ENCODE measurements at places on chromosomes 3 and 15.

DNA sequence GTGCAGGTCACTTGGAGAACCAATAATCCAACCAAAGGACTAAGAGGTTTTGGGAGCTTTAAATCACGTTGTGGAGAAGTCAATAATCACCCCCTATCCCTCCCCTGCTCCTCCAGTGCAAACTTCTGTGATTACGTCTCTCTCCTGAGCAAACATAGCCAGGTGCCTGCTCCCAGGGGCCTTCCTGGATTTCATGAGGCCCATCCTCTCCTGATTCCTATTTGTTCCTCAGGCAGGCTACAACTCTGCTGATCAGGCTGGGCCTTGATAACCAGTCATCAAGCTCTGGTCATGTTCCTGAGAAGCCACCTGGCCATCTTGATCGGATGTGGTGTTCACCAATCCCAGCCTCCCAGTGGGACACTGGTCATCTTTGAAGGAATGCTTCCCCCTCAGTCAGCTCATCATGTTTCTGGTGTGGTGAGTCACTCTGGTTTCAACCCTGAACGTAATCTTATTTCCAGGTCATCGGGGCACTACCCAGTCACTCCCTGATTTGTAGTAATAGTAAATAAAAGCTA is 2.9 kb upstream of the ZNF710 start:
- no peak for DNase-seq
- H3K27ac ChIP-seq, result no peak overlapping the region

DNA sequence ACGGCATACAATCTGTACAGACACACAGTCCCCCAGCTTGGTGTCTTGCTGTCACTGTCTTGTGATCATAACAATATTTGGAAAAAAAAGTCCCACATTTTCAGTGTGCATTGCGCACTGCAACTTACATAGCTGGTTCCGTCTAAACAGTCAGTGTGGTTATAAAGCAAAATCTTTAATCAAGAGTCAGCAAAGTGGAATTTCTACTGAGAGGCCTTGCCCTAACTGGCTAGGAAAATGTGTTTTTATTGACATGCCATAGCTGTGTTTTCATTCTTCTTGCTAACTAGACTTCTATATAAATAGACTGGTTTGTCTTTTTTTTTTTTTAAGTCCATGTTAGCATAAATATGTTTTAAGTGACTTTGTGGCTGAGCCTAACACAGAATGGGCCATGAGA is 174.8 kb downstream of the POLR2M start:
- no peaks in the 10 kb centered on the region for H3K27me3 ChIP-seq
- DNase-seq, result no peak
- H3K36me3 ChIP-seq, result peaks cover 5% of the 10 kb centered on the region
- H3K4me1 ChIP-seq, result no peaks in the 10 kb centered on the region

GRCh38 chr15:39269821-39270220 is 311.1 kb upstream of the THBS1 start:
- H3K4me3 ChIP-seq, result no peak overlapping the region
- no peak for DNase-seq
- H3K27me3 ChIP-seq, result peaks cover 4% of the 10 kb centered on the region
- no peaks in the 10 kb centered on the region for H3K36me3 ChIP-seq

- H3K4me1 ChIP-seq, result peaks cover 13% of the 10 kb centered on the region
- peak overlapping the region; percentile 55 for H3K27ac ChIP-seq
- no peak overlapping the region for H3K4me3 ChIP-seq
- DNase-seq, result peak; percentile 13
- H3K36me3 ChIP-seq, result peaks cover 38% of the 10 kb centered on the region
Observed at GRCh38 chr3:58899159-58899952, 150.5 kb downstream of the CFAP20DC start.

DNA sequence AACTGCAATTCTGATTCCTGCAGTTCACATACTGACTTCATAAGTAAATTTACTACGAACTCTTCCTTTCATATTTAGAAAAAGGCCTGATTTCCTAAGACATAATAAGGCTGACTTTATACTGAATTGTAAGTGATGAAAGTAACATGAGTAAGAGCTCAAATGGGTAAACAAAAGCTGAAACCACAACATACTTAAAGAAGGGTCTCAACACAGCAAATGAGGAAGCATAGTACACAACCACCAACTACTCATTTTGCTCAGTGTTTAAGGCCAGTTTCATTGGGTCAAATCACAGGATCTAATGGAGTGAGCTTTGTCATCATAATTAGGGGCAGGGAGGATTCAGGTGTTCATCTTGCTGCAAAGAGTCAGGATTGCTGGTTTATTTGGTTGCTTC is 81.4 kb downstream of the SETD2 start:
- DNase-seq, result no peak
- H3K27me3 ChIP-seq, result no peaks in the 10 kb centered on the region
- no peak overlapping the region for H3K4me3 ChIP-seq
- no peaks in the 10 kb centered on the region for H3K4me1 ChIP-seq
- H3K27ac ChIP-seq, result no peak overlapping the region

DNA sequence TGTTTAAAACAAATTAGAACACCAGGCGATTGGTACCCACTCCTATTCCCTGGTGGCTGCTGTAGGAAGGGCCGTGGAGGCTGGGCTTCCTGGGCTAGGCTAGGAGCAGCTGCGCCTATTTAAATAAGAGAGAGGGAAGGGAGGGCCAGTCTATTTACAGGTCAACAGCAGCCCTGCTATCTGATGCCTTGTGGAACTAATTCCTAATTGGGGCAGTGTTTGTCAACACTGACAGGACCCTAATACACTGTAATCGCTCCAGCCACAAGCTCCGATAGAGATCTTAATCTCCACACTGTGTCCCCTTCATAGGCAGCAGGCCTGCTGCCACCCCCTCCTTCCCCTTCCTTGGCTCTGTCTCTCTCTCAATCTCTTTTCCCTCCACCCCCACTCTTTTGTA is 116.9 kb upstream of the SOX14 start:
- DNase-seq, result no peak
- no peaks in the 10 kb centered on the region for H3K36me3 ChIP-seq
- no peak overlapping the region for H3K4me3 ChIP-seq

DNA sequence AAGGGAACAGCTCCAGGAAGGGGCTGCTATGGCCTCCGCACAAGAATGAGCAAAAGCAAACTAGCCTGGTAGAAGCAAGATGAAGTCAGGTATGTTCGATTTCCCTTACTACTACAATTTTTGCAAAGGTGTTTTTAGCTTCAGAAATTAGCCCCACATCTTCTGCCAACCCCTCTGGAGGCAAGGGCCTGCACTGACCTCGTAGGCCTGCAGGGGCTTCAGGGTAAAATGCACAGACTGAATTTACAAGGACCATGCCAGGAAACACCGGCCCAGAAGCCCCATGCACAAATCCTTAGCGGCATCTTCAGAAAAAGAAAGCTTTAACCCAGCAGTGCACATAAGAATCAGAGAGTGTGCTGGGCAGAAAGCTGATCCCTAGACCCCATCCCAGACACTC is 53.0 kb downstream of the SLC6A1 start:
- peaks cover 8% of the 10 kb centered on the region for H3K27me3 ChIP-seq
- H3K27ac ChIP-seq, result no peak overlapping the region
- H3K4me1 ChIP-seq, result no peaks in the 10 kb centered on the region

GRCh38 chr3:73427048-73427706 is 197.6 kb downstream of the PDZRN3 start:
- H3K36me3 ChIP-seq, result peaks cover 32% of the 10 kb centered on the region
- no peak for DNase-seq
- no peak overlapping the region for H3K4me3 ChIP-seq
- H3K4me1 ChIP-seq, result peaks cover 44% of the 10 kb centered on the region
- peaks cover 8% of the 10 kb centered on the region for H3K27me3 ChIP-seq

- peaks cover 14% of the 10 kb centered on the region for H3K27me3 ChIP-seq
- peaks cover 5% of the 10 kb centered on the region for H3K36me3 ChIP-seq
- no peak overlapping the region for H3K4me3 ChIP-seq
- peaks cover 44% of the 10 kb centered on the region for H3K4me1 ChIP-seq
- no peak for DNase-seq
Observed at GRCh38 chr3:14322667-14323295, 79.6 kb upstream of the SLC6A6 start.

GRCh38 chr15:81809543-81809942 is 236.3 kb downstream of the MEX3B start:
- H3K4me1 ChIP-seq, result no peaks in the 10 kb centered on the region
- H3K36me3 ChIP-seq, result peaks cover 8% of the 10 kb centered on the region
- peaks cover 5% of the 10 kb centered on the region for H3K27me3 ChIP-seq
- H3K4me3 ChIP-seq, result no peak overlapping the region
- H3K27ac ChIP-seq, result no peak overlapping the region
- DNase-seq, result no peak

DNA sequence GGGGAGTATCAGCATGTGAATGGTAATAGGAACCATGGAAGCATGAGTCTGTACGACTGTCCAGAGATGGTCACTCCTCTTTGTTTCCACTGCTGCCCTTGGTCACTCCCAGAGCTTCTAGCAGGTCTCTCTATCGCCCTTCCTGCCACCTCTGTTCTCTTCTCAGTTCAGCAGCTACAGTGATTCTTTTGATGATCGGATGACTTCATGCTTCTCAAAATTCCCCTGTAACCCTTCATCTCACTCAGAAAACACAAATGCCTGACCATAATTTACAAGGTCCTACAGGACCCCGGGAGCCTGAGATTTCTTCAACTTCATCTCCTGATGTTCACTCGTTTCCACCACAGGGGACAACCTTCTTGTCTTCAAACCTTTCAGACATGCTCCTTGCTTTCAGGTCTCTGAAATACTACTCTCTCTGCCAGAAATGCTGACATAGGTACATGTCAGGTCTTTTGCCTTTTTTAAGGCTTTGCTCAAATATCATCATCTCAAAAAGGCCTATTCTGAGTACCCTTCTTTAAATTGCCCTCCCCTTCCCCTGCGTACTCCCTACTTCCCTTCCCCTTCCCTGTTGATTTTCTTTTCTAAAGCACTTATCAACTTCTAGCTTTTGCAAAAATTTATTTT is 42.1 kb upstream of the BHLHE40 start:
- H3K27ac ChIP-seq, result no peak overlapping the region
- DNase-seq, result no peak
- H3K36me3 ChIP-seq, result no peaks in the 10 kb centered on the region
- no peaks in the 10 kb centered on the region for H3K27me3 ChIP-seq

- H3K4me1 ChIP-seq, result peaks cover 70% of the 10 kb centered on the region
- H3K27me3 ChIP-seq, result peaks cover 4% of the 10 kb centered on the region
- H3K36me3 ChIP-seq, result no peaks in the 10 kb centered on the region
Observed at GRCh38 chr3:55719508-55719907, 232.4 kb upstream of the WNT5A start.

DNA sequence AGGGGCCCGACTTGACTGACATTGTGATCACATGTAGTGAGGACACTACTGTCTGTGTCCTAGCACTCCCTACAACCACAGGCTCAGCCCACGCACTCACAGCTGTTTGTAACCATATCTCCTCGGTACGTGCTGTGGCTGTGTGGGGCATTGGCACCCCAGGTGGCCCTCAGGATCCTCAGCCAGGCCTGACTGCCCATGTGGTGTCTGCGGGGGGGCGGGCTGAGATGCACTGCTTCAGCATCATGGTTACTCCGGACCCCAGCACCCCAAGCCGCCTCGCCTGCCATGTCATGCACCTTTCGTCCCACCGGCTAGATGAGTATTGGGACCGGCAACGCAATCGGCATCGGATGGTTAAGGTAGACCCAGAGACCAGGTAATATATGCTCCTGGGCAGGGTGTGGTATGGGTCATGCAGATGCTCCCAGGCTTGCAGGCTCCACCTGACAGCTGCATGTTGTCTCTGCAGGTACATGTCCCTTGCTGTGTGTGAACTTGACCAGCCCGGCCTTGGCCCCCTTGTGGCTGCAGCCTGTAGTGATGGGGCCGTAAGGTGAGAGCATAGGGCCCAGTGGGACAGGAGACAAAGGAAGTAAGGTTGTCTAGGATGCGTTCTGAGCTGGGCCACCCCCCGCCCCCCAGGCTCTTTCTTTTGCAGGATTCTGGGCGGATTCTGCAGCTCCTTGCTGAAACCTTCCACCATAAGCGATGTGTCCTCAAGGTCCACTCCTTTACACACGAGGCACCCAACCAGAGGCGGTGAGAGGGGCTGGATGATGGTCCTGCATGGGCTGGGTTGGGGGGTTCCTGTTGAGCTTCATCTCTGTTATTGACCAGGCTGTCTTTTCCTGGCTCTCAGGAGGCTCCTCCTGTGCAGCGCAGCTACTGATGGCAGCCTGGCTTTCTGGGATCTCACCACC is 4.4 kb downstream of the DALRD3 start:
- H3K27me3 ChIP-seq, result no peaks in the 10 kb centered on the region
- peaks cover 18% of the 10 kb centered on the region for H3K4me1 ChIP-seq
- H3K27ac ChIP-seq, result no peak overlapping the region
- peaks cover 32% of the 10 kb centered on the region for H3K36me3 ChIP-seq

GRCh38 chr3:175748087-175748730 is 889.1 kb downstream of the NAALADL2 start:
- no peak for DNase-seq
- no peaks in the 10 kb centered on the region for H3K4me1 ChIP-seq
- H3K27me3 ChIP-seq, result peaks cover 4% of the 10 kb centered on the region
- no peak overlapping the region for H3K27ac ChIP-seq
- no peaks in the 10 kb centered on the region for H3K36me3 ChIP-seq
- no peak overlapping the region for H3K4me3 ChIP-seq

GRCh38 chr3:127612966-127613365 is 14.8 kb downstream of the MCM2 start:
- H3K27ac ChIP-seq, result no peak overlapping the region
- no peaks in the 10 kb centered on the region for H3K4me1 ChIP-seq
- DNase-seq, result no peak
- H3K27me3 ChIP-seq, result no peaks in the 10 kb centered on the region
- peaks cover 93% of the 10 kb centered on the region for H3K36me3 ChIP-seq

- no peaks in the 10 kb centered on the region for H3K36me3 ChIP-seq
- no peak overlapping the region for H3K27ac ChIP-seq
- no peak for DNase-seq
- H3K4me3 ChIP-seq, result no peak overlapping the region
Observed at GRCh38 chr3:55876560-55876959, 389.5 kb upstream of the WNT5A start.

GRCh38 chr3:185215873-185216606 is 37.8 kb downstream of the EHHADH start:
- no peak overlapping the region for H3K27ac ChIP-seq
- no peak overlapping the region for H3K4me3 ChIP-seq
- H3K27me3 ChIP-seq, result peaks cover 3% of the 10 kb centered on the region
- DNase-seq, result no peak
- no peaks in the 10 kb centered on the region for H3K36me3 ChIP-seq

- no peak overlapping the region for H3K4me3 ChIP-seq
- peaks cover 51% of the 10 kb centered on the region for H3K4me1 ChIP-seq
- peaks cover 34% of the 10 kb centered on the region for H3K36me3 ChIP-seq
- peaks cover 4% of the 10 kb centered on the region for H3K27me3 ChIP-seq
- no peak for DNase-seq
Observed at GRCh38 chr15:80480171-80480811, 76.1 kb downstream of the ARNT2 start.

- no peak overlapping the region for H3K4me3 ChIP-seq
- H3K27me3 ChIP-seq, result no peaks in the 10 kb centered on the region
- DNase-seq, result no peak
- H3K36me3 ChIP-seq, result peaks cover 77% of the 10 kb centered on the region
- H3K27ac ChIP-seq, result peak overlapping the region; percentile 58
Observed at GRCh38 chr3:4835616-4836043, 143.6 kb upstream of the BHLHE40 start.

Data from nephron progenitor cell (in vitro differentiated cells).